DMS79 treated with DMSO at 0.1 percent for 48 hours (cell line): ENCODE measurements at places on chromosomes 1 and 21.

GRCh38 chr1:164587617-164588501 is 28.9 kb downstream of the PBX1 start:
- DNase-seq, result peak; percentile 68

- DNase-seq, result no peak
Observed at GRCh38 chr1:173258479-173259264, 51.5 kb upstream of the TNFSF4 start.

DNA sequence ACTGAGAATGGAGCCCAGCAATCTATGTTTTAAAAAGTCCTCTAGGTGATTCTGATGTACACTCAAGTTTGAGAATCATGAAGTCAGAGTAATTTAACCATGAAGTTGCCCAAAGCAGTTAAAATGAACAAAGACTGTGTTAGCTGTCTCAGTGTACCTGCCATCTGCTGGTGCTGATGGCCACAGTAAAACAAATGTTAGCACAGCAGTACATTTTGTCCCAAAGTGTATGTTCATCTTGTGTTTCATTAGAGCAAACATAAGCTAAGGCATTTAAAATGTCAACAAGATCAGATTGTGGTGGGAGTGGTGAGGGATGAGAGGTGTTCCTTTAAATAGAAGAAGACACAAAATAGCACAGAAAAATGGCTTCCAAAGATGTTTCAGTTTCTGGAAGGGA is 31.1 kb downstream of the FYB2 start:
- DNase-seq, result no peak

GRCh38 chr1:109784551-109785252 is 21.0 kb upstream of the EPS8L3 start:
- DNase-seq, result no peak

- no peak for DNase-seq
Observed at GRCh38 chr1:219126377-219126776, 47.3 kb upstream of the LYPLAL1 start.

- DNase-seq, result no peak
Observed at GRCh38 chr1:227805606-227806197, 9.8 kb upstream of the PRSS38 start.

- DNase-seq, result no peak
Observed at GRCh38 chr1:175530183-175530582, 213.2 kb downstream of the TNR start.
